ENCODE measurements at places on chromosomes 3 and 15. TPM values are rescaled to one million over a fixed set of nuclear protein-coding genes. Genes with fewer than 3 reads are reported as not detected.

The SEMA3G gene
- 12.5 TPM for total RNA-seq

The FGF7 gene
- 120 TPM for total RNA-seq

The LDHAL6B gene
- not detected for total RNA-seq

The CCDC9B gene
- total RNA-seq = 59.6 TPM

The SMAD6 gene
- 92.0 TPM for total RNA-seq

The RAB5A gene
- total RNA-seq = 80.3 TPM
